NCI-H460 (cell line): ENCODE measurements at places on chromosomes 5 and 9.
A peak's percentile ranks its signal among the peaks of the same experiment; 100 is the strongest.

- no peak for DNase-seq
Observed at GRCh38 chr9:137788561-137789294, 88.9 kb upstream of the CACNA1B start.

DNA sequence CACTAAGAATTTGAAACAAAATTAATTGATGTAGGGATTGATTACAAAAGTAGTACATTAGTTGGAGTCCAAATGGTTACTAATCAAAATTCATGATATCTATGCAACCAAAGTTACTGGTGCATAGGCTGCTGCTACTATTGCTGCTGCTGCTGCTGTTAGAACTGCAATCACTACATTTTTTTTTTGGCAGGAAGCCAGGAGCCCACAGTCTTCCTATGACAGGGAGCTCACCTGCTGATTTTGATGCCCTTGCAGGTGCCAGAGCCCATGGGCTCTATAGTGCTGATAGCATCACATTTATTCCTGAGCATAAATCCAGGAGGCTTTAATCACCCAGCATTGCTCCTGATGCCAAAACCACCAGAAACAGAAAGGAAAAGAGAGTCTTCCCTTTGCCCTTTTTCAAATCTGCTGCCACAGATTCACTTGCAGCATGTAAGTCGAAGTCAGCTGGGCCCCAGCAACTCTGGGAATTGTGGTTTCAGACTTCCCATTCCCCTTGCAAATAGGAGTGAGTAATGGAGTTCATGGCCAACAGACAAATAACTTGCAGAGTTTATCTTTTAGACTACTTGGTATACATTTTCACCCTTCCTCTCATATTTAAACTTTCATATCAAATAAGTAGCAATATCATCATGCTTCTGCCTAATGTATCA, 17.6 kb downstream of the SLCO6A1 start:
- DNase-seq: no peak

- DNase-seq: no peak
Observed at GRCh38 chr5:172102218-172102870, 85.7 kb downstream of the STK10 start.

GRCh38 chr9:132991351-132992300, 13.1 kb downstream of the GFI1B start:
- no peak for DNase-seq

DNA sequence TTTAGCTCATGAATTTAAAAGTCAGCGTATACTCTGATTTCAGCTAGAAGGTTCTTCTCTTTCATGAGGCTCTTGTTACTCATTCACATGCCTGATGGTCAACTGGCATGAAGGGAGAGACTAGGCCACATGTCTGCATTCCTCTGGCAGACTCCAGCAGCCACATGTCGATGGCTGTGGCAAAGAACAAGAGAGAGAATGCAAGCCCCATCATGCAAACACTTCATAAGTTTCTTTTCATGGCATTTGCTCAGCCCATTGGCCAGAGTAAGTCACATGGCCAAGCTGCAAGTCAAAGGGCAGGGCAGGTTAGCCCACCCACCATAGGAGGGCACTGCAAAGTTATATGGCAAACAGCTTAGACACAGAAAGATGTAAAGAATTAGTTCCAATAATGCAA, 5.4 kb downstream of the KCNV2 start:
- no peak for DNase-seq

DNA sequence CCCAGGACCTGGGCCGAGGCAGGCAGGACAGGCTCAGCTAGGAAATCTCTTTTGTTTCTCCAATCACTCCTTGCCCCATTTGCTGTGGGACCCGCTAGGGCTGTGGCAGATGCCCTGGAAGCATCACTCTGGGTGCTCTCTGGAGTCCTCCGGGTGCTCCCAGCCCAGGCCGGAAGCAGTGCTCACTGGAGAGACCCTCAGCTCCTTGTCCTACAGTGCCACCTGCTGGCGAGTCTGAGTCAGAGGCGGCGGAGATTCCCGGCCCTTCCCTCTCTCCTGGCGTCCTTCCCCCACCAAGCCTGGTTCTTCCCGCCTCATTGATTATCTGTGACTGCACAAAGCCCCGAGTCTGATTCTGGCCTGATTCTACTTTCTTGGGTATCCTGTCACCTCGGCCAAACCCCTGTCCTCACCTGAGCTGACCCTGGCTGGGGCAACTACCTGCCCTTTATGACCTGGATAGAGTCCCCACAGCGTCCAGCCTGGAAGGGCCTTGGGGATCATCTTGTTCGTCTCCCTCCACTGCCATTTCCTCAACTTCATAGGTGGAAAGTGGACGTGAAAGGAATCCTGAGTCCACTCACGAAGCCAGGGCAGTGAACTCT, 7.3 kb upstream of the BARHL1 start:
- peak; percentile 58 for DNase-seq

- DNase-seq: no peak
Observed at GRCh38 chr9:111839387-111839786, 44.6 kb upstream of the SHOC1 start.

DNA sequence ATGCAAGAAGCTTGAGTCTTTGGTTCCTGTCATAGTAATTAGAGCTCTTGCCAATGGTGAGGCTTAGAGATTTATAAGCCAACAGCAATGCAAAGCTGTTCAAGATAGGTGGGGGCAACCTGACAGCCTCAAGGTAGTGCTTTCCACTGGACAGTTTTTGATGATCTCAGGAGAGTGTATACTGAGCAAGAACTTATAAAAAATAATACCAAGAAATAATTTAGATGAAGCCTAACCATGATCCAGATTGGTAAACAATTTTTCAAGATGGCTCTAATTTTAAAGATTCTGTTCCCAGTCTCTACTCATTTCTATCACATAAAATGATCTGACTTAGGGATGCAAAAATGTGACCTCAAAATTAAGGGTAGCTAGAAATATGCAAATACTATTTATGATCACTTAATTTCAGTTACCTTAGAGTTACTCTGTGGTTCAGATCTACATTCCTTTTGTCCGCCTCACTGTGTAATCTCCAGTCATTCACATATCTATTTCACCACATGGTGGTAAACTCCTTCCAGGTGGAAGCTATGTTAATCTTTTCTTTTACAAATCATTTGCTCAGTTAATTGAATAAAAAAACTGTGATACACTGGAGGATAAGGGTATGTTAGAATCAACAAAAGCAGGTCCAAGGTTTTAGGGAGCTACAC, 1228.0 kb upstream of the C9orf72 start:
- DNase-seq: no peak

DNA sequence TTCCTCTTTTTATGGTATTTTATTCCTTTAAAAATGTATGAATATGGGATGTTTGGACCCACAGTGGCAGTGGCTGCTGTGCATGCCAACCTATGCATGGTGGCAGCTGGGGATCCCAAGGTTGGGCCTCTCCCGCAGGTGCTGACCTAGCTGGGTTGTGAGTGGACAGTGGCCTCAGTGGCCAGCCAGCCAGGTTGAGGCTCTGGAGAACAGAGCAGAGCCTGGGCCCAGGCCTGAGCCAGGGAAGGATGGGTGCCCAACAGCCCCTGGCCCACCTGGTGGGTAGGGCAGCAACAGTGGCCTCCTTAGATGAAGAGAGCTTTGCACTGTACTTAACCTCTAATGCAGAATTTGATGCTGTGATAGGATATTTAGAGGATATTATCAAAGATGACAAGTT, 624.8 kb downstream of the CHSY3 start:
- no peak for DNase-seq

GRCh38 chr5:132485641-132486317, 4.8 kb downstream of the IRF1 start:
- DNase-seq: no peak

DNA sequence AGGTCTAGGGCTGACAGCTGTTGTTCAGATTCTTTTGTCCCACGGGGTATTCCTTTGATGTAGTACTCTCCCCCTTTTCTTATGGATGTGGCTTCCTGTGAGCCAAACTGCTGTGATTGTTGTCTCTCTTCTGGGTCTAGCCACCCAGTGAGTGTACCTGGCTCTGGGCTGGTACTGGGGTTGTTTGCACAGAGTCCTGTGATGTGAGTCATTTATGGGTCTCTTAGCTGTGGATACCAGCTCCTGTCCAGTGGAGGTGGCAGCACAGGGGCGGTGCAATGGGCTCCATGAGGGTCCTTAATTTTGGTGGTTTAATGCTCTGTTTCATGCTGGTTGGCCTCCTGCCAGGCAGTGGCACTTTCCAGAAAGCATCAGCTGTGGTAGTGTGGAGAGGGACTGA, 161.3 kb downstream of the CAVIN4 start:
- DNase-seq: no peak

- DNase-seq: no peak
Observed at GRCh38 chr5:88671505-88672499, 211.2 kb downstream of the MEF2C start.

GRCh38 chr5:137624786-137625349, 111.0 kb downstream of the KLHL3 start:
- DNase-seq: no peak

GRCh38 chr9:95167998-95168397, 149.5 kb downstream of the FANCC start:
- DNase-seq: peak; percentile 63

DNA sequence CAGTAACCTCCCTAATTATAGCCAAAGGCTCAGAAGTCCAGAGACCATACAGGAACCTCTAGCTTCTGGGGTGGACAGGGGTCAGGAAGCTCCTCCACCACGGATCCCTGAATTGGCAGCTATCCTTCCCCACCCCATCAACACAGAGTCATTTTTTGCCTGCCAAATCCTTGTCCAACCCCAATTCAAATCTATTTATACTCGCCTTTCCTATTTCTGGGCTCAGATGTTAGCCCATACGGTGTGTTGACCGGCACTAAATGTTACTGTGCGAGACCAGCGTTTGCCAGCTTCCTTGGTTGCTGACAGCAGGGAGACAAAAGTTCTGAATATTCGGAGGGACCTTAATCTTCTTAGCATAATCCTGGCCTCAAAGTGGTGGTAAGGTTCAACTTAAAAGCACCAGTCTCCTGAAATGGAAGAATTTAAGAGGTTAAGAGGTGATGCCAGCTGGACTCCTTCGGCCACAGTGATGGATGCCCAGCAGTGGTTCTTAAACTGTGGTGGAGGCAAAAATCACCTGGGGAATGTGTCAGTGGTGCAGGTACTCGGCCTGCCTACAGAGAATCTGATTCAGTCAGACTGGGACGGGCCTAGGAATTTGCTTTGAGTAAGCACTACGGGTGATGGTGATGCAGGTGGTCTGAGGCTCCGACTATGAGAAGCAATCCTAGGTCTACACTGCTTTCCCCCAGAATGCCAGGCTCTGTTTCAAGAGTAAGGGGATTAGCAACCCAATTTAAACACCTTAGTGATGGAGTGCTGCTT, 204.8 kb upstream of the MEF2C start:
- DNase-seq: no peak

GRCh38 chr9:137095664-137096517, 9.1 kb downstream of the MAN1B1 start:
- DNase-seq: no peak

GRCh38 chr5:165720901-165721300, 2215.5 kb downstream of the MAT2B start:
- DNase-seq: no peak
